ENCODE measurements at places on chromosomes 7 and 10. TPM values are rescaled to one million over a fixed set of nuclear protein-coding genes. Genes with fewer than 3 reads are reported as not detected.

ANLN gene
- total RNA-seq: 9.9 TPM

PAPSS2 gene
- total RNA-seq: 8.9 TPM

VWA2 gene
- not detected for total RNA-seq

MRLN gene
- 156 TPM for total RNA-seq

OR6B1 gene
- total RNA-seq: not detected

AZGP1 gene
- total RNA-seq: 9.4 TPM

Measured in skeletal muscle tissue (tissue), 5 donors.